NCI-H2029 (cell line): ENCODE measurements at places on chromosomes 3 and 15.

- no peak for DNase-seq
Measured at GRCh38 chr3:141740349-141740748, 2.3 kb downstream of the RNF7 start.

GRCh38 chr3:46709157-46709654 is 8.0 kb downstream of the TMIE start:
- DNase-seq = no peak

DNA sequence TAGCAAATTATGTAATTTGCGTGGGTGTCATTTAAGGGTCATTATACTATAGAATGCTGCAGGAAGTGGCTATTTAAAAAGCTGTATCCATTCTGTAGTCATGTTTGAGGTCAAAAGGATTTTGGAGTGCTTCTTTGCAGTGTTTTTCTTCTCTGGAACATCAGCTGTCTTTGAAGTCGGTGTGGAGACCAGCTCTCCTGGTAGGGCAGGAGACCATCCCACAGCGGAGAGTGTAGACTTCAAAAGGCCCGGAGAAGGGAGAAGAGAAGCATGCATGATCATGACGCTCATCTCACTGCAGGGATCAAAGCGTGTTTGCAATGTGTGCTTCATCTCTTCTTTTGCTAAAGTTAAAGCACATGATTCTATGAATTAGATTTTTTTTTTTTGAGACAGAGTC is 19.9 kb downstream of the PXK start:
- DNase-seq = no peak

DNA sequence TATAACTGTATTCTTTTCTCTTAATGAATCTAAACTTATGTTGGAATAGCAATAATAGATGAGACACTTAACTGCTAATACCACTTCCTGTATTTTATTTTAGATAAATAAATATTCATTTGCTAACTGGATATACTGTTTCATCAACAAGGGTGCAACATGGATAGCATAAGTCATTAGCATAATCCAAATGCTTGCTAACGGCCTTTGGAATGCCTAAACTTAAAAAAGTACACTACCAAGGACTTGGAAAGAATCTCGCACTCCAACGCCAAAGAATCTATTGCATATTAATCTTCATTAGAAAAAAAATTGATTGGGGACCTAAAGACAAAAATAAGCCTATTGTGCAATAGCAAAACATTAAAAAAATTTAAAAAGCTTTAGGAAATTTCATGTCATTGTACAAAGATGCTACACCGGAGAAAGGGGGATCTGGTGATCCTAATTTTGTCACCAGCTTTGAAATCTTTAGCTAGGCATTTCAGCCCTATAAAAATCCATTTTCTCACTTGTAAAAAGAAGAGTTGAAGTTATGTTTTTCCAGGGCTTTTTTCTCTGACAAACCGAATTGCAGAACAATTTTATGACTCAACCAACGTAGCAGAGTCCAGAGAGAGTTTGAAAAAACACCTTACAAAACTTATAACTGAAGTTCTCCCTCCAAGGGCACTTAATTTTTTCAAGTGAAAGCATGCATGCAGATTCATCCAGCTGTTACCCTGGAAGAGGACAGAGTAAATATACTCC is 4.1 kb downstream of the VGLL3 start:
- DNase-seq = no peak

DNA sequence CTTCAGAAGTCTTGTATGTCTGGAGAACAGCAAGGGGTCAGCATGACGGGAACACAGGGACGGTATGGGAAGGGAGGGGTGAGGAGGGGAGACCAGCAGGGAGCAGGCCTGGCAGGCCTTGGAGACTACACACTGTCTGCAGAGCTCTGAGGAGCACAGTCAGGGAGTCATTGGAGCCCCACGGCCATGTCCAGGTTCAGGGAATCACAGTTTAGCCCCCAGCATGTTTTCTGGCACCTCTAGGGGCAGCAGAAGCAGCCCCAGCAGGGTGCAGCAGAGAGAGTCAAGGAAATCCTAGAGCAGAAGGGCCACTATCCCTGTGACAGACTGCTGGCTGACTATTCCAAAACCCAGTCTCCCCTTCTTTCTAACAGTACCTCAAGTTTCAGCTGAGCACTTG is 3.2 kb downstream of the LAMP3 start:
- DNase-seq = no peak

DNA sequence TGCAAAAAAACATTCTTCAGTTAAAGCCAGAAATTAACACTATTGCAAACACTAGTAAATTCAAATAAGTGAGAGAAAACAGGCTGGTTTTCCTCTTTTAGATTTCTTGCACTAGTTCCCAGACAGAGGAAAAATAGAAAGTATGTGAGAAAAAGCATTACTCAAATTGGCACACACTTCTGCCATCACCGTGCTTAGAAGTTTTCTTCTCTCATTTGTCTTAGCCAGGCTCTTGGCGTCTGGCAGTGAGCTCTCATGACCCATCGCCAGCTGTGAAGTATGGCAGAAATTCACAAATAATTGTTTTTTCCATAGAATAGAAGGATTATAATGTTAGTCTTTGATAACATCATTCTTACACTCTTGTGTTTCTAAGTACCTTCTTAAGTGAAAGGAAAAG is 515.9 kb downstream of the GBE1 start:
- no peak for DNase-seq

DNA sequence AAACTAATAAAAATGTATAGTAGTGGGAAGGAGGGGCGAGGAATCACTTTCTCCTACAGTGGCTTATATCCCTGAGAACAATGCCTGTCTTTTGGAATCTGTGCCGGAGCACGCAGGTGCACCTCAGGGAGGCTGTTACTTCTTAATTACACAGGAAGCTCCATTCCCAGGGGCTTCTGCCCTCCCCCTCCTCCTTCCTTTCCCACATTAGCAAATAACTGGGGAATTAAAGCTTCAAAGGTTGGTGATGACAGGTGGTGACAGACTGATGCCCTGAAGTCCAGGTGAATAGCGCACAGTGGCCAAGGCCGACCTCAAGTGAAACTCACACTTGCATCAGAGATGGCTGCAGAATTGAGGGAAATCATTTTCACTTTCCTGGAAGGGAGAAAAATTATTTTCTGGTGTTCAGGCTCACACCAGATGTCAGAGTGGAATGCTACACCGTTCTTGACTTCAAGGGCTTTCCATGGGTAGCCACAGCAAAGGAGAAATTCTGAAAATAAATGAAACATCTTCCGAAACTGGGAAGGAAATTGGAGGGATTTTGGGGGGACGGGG is 3.7 kb downstream of the GRAMD2A start:
- no peak for DNase-seq

DNA sequence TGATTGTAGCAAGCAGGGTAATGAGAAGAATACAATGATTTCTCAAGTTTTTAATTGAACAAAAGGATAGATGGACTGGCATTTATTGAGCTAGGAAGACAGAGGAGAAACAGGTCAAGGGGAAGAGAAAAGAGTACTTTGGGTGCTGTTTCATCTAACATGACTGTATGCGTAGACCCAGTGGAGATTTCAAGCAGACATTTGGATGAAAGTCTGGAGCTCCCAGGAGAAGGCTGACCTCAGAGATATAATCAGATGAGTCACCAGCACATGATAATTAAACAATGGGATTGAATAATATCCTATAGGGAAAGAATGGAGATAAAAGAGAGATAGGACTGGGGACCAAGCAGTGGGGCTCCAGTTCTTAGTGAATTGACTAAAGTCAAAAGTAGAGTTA is 194.9 kb downstream of the ARRDC4 start:
- DNase-seq = no peak

DNA sequence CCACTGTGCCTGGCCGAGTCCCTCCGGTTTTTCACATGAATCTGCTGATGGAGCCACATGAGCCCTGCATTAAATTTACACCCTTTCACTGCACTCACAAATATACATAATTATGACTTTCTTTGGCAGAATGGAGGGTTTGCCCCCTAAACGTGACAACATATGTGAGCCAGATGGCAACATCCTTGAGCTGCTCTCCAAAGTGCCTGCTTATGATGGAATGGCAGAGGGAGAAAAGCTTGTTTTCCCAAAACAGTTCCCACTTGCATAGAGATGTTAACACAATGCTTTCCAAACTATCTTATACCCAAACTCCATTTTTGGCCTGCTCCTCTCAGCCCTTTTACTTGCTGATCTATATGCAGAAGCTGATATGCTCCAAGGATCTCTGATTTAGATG is 54.9 kb downstream of the ABCC5 start:
- DNase-seq = no peak

GRCh38 chr3:56851966-56852884 is 50.5 kb upstream of the ARHGEF3 start:
- DNase-seq = no peak

DNA sequence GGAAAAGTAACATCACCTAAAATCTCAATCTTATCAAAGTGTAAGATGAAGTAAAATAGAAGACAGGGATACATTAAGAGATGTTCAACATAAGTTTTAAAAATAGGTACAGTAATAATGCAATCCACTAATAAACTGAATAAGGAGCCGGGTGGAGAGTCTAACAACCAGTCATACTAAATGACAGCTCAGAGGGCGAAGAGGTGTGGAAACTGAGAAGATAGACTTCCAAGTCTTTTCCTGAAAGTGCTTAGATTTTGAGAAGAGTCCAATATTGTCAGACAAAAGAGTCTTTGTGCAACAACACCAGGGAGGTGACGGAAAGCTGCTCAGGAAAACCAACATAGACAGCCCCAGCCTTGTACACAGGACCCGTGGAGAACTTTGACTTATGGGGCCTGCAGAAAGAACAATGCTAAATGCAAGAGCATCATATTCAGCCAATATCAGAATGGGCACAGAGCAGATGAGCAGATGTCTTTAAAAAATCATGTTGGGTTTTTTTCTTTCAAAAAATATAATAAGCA is 66.4 kb downstream of the MECOM start:
- DNase-seq = no peak

DNA sequence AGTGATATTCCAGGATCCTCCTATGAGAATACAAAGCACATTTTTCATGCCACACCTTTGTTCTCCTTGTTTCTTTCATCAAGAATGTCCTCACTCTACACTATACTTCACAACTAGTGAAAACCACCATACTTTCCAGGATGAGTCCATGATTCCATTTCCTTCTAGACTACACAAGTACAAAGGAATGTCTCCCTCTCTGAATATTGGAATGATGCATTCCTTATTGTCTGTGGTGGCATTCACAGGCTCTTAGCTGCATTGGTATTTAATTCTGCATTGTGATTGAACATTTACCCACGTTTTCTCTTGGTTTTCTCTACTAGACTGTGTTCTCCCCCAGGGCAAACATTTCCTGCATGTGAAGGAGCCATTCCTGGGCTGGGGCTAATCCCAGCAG is 217.5 kb downstream of the RAP2B start:
- no peak for DNase-seq

- no peak for DNase-seq
Measured at GRCh38 chr15:56492791-56493555, 28.0 kb upstream of the MNS1 start.
